Posterior cingulate gyrus (tissue), 11 donors: ENCODE measurements at places on chromosomes 11 and 22.

- no peak for DNase-seq
Observed at GRCh38 chr11:106937111-106937510, 81.2 kb downstream of the GUCY1A2 start.

DNA sequence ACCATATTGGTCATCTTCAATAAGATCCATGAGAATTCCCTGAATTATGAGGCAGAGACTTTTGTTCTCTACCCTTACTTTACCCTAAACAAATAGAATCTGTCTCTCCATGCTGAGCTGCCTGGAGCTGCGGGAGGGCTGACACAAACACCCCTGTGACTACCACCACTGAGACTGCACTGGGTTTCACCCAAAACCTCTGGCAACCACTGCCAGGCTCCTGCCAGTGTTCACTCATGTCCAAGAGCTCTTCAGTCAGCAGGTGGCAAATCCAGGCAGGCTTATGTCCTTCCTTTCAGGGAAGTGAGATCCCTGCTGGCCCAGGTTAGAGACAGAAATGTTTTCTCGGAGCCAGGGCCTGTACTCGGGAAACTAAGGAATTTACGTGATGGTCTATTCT, 1105.3 kb downstream of the LRRC4C start:
- DNase-seq: no peak

DNA sequence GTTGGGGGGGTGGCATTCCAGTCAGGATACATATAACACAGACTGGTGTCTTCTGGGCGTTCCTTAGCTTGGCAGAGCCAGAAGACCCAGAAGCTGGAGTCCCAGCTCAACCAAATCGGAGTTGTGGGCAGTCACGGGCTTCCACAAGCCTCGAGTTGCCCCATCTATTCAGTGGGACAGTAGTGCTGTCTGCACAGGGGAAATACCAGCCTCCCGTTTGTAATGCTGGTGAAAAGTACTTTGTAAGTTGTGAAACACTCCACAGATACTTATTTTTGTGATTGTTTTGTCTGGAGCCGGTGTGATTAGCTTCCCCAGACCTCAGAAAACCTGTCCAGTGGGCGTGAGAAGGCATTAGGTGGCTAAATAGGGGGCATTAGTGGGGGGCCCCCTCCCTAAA, 13.6 kb downstream of the DGKZ start:
- DNase-seq: no peak

- DNase-seq: no peak
Observed at GRCh38 chr11:121503051-121503450, 50.3 kb upstream of the SORL1-AS1 start.

DNA sequence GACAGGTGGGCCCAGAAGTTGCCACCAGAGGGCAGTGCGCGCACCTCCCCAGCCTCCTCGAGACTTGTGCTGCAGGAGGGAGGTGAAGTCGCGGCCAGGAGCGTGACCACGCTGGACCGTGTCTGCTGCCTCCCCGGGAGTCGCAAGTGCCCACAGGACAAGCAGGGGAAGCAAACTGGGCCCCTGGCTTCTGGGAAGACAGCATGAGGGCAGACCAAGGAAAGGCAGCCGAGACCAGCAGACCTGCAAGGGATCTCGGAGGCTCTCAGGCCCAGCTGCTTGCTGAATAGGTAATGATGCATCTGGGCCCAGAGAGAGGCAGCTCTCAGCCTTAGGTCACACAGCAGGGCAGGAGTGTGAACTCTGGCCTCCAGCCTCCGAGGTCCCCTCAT, 17.0 kb upstream of the IL2RB start:
- DNase-seq: peak; percentile 79
